ENCODE measurements at places on chromosomes 2 and 18.

DNA sequence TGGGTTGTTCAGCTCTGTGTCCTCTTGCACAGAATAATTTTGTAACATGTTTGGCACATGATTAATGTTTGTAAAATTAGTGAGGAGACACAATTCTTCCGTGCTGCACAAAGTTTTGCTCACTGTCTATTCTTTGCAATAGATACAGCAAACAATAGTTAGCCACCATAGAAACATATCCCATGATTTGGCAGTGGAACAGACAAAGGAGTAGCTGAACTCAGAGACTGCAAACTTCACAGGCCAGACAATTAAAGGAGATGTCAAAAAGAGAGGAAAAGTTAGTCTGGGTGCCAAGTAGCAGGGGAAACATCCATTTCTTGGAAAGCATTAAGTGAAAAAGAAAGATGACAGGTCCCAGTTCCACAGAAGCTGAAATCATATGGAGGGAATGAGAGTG lies 267.4 kb upstream of the NRXN1 start:
- no peak for DNase-seq

DNA sequence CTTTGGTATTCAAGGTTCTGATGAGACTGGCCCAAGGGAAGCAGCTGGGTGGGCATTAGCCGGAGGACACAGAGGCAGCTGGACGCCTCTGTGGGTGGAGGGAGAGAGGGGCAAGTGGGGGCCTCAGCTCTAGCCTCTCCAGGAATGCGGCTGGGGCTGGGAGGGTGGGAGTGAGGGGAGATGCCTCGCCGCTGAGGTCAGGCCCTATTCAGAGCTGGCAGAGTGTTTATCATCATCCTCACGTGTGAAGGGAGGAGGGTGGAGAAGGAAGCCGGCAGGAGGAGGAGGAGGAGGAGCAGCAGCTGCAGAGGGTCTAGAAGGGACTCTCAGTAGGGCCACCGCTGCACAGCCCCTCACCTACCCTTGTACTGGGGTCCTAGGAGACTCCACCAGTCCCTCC lies 43.1 kb downstream of the TNS1 start:
- DNase-seq = no peak

GRCh38 chr2:223751012-223751411 lies 86.4 kb downstream of the AP1S3 start:
- DNase-seq = no peak

DNA sequence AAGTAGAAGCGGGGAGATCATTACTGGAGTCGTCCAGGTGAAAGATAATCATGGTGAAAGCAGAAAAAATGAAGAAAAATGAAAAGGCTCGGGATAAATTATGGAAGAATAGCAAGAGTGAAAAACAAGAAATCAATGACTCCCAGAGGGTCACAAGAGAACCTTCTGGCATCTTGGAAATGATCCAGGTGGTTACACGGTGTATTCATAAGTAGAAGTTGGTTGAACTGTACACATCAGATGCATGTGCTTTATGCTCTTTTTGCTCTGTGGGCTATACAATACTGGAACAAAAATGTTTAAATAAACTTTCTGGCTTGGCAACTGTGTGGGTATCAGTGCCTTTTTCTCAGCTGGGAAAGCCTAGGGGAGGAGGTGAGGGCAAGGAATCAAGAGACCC lies 348.9 kb downstream of the RND3 start:
- DNase-seq = no peak

DNA sequence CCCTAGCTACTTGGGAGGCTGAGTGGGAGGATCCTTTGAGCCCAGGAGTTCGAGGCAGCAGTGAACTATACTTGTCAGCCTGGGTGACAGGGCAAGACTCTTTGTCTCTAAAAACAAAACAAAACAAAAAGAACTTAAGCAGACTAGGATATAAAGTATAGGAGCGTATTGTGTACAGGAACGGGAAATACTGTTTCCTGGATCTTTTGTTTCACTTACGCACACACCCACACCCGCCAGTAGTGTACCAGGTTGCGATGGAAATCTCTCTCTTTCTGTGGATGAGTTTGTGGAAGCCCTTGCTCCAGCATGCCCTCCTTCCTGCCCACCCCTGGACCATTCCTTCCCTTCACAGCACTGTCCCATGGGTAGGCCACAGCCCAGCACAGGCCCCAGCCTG lies 136.3 kb downstream of the RPIA start:
- DNase-seq = no peak

- DNase-seq = no peak
These were observed 498.0 kb downstream of the CCDC85A start for GRCh38 chr2:56681659-56682396.

Data from LNCaP clone FGC (cell line).